ENCODE measurements at places on chromosomes 2 and 18.
A peak's percentile ranks its signal among the peaks of the same experiment; 100 is the strongest.

DNA sequence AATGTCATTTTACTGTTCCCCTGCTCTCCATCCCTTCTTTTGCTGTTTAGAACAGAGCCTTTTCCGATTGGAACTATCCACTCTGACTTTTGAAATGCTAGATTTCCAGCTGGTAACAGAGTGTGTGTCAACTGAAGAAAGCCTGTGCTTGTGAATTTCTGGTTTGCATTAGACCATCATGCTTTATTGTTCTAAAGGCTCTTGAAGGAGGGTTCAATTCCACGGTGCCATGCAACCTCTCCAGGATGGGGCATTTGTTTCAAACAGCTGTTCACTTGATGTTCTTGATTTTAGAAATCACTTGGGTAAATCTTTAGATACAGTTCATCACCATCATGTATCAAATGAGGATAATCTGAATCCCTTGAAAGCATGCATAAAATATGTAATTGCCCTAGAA lies 156.7 kb downstream of the QPCT start:
- DNase-seq: no peak

- no peak for DNase-seq
These were observed 11.8 kb upstream of the SLC9A4 start for GRCh38 chr2:102461188-102461587.

DNA sequence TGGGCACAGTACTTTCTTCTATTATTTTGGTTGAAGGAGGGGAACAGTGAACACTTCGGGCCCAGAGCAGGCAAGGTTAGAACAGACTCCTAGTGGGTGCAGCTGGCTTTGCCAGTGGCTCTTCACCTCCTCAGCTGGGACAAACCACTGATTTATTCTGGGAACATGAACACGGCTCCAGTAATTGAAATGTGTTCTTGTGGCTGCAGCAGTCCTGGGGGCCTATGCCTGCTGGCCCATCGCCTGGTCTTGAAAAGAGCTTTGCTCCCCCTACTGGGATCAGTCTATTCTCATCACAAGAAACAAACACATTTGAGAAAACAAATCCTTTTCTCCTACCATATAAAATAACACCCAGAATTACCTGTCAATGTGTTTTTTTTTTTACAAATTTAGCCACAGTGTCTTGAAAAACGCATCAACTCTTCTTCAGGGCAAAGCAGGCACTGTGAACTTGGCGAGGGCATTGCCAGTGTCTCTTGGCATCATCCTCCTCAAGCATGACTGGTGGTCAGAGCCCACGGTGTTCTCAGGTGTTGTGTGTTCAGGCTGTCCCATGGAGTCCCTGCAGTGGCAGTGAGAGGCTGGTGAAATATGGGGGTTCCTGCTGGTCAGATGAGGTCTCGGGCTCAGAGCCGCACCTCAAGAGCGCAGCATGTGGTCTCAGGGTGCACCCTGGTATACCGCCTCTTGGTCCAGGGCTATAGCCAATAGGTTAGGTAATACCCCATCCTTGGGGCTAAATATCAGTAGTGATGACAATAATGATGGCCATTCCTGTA lies 51.3 kb downstream of the RNF144A start:
- DNase-seq: no peak

GRCh38 chr2:216551234-216552068 lies 52.8 kb downstream of the RPL37A start:
- no peak for DNase-seq

DNA sequence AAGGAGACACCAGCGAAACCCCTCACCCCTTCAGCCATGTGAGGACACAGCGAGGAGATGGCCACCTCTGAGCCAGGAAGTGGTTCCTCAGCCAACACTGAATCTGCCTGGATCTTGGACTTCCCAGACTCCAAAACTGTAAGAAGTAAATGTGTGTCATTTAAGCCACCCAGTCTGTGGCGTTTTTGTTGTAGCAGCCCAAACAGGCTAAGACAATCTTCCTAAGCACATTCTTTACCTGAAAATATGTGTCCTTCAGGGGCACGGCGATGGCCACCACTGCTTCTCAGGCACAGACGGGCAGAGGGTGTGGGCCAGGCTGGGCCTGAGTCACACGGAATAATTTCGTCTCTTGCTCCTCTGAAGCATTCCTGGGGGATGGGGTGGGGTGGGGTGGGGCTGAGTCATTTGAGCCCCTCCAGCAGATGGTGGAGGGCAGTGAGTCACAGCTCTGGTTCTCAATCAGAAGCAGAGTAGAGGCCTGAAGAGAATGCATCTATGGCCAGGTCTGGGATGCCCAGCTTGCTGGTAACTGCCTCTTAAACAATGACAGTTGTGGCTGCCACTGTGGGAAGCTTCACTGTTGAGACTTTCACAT lies 142.4 kb downstream of the CAPN13 start:
- peak; percentile 91 for DNase-seq

DNA sequence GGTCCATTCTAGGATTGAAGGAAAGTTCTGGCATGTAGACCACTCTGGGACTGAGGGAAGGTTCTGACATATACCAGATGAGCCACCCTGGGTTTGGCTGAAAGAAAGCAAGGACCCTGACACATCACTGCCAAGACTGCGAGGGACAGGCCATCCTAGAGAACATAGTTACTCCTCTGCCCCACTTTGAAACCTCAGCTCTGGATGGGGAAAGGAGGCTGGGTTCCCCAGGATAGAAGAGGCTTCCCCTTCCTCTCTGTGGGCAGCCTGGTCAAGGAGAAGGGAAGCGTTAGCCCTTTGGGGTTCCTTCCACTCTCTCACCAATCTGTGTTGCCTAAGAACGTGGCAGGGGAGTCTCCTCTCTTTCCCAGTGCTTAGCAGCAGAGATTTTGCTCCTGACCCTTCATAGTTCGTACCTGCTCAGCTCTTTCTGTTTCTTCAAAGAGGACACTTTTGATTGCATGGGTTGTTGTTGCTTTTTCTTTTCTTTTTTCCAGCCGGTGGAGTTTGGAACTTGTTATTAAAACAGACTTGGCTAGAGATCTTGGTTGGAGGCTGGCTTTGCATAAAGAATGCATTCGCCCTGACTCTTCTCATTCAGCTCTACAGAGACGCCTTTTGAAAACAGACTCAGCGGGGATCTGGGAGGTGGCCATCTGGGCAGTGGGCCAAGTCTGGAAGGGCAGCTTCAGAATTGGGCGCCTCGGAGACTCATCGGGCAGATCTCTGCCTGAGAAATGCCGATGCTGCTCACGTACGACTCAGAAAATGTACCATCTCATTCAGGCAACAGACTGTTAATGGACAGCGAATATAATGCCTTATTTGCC lies 166.1 kb downstream of the CLIP4 start:
- no peak for DNase-seq

DNA sequence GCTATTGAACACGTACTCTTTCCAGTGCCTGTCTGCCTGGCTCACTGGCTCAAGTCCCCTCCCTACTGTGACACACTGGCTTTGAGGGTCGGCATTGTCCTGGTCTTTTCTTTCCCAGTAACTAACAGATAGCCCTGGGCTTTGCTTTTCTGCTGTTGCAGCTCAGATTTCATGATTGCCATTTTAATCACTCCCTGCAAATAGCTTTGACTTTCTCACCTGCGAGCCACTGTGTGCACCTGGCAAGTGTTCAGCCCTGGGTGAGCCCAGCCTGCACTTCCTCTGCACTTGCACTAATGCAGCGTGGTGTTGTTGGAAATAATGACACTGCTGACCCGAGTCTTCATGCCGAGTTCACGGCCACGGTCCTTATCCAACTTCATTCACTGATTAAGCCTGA lies 52.9 kb downstream of the DCDC2C start:
- no peak for DNase-seq

- DNase-seq: no peak
These were observed 175.1 kb upstream of the ID2 start for GRCh38 chr2:8506746-8507145.

DNA sequence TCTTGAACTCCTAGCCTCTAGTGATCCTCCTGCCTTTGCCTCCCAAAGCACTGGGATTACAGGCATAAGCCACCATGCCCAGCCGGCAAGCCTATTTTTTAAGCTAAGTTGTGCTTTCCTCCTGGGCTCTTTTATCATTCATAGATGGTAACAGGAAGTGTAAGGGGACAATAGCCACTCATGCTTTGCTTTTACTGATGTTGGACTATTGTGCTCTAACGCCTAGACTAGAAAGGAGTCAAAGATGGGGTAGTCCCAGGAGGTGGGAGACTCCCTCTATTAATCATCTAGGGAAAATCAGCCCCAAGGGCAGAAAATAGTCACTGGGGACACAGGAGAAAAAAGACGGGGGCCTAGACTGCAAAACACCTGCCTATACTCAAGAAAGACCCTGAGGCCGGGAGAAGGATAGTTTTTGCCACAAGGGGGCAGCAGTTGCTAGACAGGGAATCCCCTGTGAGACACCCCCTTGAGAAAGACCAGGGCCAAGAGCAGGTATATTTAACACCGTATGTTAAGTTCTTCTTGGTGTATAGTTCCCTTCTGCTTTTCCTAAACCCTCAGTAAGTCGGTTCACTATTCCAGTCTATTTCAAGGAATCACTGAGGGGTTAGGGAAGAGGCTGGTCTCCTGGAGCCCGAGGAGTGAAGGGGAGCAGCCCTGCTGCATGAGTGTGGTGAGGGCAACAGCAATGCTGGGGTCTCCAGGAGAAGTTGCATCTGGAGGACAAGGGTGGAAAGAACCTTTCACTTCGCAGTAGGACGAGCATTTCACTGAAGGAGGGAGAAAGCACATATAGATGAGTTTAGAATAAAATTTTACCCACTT lies 2.1 kb upstream of the CXCR1 start:
- peak; percentile 8 for DNase-seq

DNA sequence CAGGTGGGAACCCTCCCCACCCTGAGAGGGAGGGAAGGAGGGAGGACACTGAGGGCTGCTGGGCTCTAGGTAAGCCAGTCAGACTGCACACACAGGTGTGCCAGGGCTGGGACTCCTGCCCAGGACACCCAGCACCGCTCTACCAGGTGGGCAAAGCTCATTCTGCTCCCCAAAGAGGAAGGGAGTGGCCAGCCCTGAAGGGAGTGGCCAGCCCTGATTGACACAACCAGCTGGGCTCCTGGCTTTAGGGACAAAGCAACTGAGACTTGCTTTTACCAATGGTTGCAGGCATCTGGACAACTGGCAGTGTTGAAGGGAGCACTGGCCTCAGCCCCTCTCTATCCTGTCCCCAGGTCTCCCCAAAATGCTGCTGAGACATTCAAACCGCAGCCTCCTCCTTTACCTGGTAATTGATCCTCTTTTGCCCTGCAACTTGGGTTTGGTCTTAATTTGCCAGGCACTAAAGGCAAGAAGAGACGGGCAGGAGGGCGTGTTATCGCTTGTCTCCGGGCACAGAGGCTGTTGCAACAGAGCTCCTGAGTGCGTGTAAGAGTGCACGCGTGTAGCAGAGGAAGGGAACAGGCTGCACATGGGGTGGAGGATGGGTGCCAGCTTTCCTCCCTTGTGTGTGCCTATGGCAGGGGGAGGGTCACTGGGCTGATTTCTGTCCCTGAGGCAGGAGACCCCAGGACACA lies 14.5 kb upstream of the FOSL2 start:
- DNase-seq: no peak

DNA sequence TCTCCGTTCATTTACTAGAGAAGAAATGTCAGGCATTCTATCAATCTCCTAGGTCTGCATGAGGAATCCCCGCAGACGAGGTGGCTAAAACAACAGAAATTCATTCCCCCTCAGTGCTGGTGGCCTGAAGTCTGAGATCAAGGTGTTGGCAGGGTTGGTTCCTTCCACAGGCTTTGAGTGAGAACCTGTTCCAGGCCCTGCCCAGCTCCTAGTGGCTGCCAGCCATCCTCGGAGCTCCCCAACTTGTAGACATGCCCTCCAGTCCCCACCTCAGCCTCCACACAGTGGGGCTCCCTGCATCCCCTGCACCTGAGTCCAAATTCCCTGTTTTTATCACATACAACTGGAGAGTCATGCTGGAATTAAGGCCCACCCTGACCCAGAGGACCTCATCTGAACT lies 145.3 kb upstream of the ALKAL2 start:
- DNase-seq: no peak

GRCh38 chr18:47179520-47179919 lies 3.4 kb upstream of the IER3IP1 start:
- no peak for DNase-seq

DNA sequence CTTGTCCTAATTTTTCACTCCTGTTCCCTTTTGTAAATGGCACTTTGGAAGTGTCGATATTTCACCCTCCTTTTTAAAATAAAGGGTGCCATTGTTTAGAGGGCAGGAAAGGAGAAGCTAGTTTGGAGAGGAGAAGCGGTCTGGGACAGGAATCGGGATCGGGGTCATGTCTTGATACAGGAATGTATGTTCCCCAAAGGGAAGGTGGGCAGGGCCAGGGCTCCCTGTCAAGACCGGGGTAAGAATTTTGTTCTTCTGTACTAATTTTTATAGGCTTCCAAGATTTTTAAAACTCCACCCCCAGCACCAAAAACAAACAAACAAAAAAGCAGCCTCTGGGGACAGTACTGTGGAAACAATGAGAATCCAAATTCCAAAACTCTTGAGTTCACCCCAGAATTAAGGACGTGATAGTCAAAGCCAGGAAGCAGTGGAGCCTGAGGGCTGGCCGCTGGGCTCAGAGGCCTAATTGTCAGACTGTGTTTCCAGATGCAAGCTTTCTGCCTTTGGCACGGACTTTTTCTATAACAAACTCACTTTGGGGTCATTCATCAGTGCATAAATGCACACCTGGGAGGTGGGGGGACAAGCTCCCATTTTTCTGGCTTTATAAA lies 250.4 kb upstream of the SIX2 start:
- no peak for DNase-seq

DNA sequence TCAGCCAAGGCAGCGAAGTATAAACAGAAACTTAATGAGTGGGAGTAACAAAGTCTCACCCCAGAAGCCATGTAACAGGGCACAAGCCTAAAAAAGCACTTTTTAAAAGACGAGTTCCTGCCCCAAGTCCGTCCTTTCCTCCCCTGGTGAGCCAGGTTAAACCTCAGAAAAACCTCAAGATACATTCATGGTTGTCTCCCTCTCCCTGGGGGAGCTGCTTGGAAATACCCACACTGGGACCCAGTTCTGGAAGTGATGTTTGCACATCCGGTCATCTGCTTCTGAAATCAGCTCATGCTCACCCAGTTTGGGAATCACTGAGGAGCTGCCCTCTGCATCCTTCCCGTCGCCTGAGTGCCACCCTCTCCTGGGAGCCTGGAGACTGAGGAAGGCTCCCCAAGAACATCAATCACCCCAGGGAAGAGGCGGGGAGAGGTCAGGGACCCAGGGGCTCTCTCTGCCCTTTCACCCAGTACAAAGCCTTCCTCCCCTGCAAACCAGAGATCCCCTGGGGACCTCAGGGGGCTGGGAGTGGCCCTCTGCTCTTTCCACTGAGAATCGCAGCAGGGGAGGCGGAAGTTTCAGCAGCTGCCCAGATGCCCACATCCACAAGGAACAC lies 150.6 kb upstream of the AGAP1 start:
- no peak for DNase-seq

GRCh38 chr2:144693179-144693578 lies 173.3 kb upstream of the ZEB2 start:
- DNase-seq: no peak

Measured in HS-5 (cell line).